GM19239 (cell line): ENCODE measurements at places on chromosomes 1 and 21.

DNA sequence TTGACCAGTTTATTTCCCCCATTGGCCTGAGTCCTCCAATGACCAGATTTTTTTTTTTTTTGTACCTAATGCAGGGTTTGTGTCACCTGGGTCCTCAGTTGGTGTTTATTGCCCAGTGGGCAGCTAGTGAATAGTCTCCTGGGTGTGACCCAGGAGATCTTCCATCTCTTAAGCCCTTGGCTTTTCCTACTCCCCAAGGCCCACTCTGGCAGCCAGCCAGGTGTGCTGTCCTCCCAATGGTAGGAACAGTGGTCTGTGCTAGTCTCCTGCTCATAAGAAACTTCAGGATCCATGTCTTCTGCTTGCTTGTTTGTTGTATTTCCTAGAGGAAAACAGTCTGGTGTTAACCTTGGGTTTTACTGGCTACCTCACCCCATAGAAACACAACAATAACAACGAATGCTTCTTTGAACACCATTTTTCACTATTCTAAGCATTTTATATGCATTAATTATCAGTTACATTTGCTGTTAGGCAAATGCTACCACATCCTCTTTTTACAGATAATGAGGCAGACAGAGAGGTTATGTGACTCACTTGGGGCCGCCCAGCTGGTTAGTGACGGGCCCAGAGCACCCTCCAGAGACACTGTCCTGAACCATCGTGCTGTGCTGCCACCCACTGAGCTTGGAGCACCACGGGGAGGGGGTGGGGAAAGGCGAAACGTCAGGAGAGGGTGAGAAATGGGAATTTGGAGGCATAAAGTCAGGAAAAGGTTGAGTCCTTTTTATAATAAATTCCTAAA is 107.5 kb downstream of the HIVEP3 start:
- DNase-seq, result no peak

DNA sequence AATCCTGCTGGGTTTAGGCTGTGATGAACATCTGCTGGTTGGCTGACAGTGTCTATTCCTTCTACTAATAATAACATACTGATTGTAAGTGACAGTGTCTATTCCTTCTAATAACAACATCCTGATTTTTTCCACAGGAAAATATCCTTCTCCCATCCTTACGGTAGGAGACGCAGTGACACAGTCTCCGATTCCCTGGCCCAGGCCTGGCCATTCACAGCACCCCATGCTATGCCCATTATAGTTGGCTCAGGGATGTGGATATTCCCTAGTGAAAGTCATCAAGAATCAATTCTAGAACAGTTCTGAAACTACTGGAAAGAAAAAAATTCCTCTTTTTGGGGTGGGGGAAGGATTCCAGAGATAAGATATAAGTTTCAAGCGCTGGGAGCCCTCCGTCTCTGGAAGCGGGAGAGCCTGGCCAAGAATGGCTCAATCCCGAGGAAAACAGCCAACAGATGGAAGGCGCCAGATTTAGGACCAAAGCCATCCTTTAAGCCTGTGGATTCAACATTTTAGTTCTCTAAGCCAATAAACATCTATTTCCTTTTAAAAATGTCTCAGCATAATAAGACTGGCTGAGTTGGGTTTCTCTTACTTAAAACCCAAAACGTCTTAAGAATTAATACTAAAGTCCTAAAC is 88.6 kb downstream of the GPATCH2 start:
- no peak for DNase-seq

DNA sequence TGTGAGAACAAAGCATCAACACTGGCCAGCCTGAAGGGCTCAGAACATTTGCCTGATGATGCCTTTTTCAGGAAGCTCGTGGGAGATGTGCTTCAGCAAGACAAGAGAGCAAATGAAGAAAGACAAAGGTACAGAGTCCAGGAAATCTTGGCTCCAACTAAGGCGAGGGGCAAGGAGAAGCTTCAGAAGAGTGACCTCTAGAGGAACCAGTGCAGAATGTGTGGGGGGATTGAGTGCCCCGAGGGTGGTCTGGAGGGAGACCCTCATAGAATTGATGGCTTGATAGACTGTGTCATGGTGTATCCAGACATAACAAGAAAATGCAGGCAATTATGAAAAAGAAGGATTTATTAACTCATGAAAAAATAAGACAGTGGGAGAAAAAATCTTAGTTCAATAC is 15.3 kb upstream of the NLRP3 start:
- no peak for DNase-seq

DNA sequence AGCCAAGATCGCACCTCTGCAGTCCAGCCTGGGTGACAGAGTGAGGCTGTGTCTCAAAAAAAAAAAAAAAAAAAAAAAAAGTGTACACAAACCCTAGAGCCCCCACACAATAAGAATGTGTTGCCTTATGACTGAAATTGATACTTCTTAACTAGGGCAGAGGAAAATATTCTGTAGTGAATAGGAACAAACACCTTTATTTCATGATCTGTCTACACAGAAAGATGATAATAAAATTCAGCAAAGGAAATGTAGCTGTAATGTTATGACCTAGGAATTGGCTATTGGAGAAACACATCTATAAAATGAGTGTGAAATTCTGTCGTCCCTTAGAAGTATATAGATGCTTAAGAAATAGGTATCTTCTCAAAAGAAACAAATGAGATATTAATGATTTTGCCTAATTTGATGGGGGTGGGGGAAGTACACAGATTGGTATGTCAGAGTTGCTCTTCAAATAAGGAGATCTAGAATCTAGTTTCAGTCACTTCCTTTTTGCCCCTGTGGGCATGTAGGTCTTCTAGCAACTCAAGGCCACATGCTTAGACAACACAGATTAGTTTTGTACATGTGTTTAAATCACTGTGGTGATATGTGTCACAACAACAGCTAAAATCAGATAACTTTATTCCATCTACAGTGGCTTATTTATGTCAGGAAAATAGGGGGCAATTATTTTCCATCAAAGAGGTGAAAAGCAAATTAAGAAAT is 10.7 kb upstream of the GPR25 start:
- DNase-seq, result no peak

DNA sequence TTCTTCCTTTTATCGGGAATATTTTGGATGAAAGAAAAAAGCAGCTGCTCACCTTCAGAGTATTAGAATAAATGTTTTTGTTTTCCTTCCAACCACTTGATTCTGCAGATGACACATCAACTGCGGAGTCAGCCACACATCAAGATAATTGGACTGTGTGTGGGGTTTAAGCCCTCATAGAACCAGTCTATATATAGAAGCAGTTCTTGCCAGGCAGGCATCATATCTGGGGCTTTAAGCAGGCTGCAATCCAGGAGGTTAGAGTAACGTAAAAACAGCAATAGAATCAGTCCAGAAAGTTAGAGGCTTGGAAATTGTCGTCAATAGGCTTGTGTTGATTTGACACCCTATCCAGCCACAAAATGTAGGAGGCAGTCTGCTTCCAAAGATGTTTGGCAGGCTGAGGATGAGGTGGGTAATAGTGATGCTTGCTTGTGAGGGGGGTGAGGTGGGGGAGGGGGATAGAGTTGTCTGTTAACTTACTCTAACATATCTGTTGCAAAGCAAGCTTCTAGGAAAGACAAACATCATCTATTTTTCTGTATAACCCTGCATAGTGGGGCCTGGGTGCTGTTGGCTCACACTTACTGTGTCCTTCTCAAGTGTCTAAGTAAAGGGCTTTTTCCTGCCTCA is 64.8 kb downstream of the PEX14 start:
- no peak for DNase-seq

DNA sequence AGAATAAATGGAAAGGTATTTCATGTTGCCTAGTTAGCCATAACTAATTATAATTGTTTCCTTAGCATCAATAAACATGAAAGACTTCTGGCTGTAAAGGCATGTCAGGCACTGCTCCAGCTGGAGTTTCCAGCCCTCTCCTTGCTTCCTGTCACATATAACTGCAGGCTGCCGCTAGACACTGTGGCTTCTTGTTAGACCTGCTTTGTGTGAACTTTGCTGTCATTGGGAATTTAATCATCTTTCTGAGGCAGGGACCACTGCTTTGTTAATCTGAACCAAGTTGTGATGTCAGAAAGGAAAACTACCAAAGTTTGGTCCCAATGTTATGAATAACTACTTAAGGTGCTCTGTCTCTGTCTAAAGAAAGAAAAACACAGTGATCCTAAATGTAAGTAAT is 90.3 kb upstream of the DUSP10 start:
- DNase-seq, result no peak

- DNase-seq, result no peak
Measured at GRCh38 chr1:234977875-234978396, 150.7 kb downstream of the TOMM20 start.

DNA sequence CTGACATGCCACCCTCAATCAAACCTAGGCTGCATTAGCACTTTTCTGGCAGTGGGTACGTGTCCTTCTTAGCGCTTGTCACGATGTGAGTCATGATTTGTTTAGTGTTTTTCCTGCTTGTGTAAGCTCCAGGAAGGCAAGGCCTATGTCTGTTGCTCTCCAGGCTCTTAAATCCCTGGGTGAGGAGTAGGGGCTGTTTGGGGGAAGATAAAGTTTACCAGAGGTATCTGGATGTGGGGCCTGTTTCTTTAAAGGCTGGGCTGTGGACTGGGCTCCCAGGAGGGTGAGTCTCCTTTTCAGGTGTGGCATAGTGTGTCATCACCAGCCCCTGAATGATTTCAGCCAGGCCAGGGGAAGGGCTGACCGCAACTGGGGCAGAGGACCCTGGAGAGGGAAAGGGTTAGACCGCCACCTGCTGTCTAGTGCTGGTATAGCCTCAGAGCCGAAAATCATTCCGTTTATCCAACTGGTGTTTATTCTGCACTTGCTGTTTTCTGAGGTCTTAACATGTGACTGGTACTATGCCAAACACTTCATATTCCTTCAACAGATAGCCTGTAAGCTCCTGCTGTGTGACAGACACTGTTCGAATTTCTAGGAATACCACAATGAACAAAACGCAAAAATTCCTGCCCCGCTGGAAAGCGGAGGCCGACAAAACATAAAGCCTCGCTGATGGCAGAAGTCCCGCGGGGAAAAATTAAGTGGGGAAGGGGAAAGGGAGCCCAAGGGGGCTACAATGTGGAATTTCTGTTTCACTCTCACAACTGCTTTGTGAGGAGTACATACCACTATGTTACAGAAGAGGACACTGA is 9.7 kb downstream of the SERINC2 start:
- no peak for DNase-seq

DNA sequence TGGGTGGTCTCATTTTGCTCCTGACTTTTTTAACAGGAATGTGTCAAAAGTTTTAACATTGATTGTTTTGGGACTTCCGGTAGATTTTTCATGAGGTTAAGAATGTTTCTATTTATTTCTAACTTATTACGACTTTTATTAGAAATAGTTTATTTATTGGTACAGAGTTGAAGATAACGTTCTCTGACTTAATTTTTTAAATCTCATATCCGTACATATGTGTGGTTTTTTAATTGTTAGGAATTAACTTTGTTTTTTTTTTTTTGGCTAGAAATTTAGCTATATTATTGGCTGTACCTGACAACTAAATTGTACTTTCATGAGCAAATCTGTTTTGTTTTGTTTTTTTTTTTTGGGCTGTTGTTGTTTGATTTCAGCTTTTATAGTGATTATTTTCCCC is 32.0 kb downstream of the RNF2 start:
- no peak for DNase-seq

DNA sequence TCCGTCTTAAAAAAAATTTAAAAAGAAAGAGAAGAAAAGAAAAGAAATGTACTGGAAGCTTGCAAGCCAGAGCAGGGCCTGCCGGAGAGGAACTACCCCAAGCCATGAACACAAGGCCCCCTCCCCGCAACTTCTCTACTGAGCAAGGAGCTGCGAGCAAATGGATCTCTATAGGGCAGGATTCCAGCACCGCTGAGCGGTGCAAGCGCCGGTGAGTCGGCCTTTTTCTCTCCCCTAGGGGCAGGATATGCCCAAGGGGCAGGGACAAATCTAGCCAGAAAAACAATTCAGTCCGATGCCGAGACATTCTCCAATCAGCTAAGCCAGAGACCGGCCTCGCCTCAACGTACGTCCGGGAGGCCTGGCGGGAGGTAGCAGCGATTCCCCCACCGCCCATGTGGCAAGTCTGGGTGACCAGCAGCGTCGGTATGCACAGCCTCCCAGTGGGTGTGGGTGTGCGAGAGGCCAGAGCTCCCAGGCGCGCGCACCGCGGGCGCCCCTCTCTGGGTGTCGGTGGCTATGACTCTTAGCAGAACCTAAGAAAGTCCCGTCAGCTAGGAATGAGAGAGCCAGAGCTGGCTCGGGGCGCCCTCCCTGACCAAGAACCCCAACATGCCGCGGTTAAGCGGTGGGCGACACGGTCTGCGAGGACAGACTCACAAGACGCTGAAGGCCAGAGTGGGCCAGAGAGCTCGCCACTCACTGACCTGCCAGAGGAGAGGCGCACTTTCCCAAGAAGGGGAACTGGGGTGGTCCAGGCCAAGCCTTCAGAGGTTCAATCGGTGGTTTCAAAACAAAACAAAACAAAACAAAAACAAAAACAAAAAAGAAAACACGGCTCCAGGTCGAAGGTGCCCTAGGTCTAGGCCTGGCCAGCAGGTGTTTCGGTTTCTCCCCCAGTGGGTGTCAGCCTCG is 1.9 kb downstream of the CSMD2 start:
- peak; percentile 65 for DNase-seq

DNA sequence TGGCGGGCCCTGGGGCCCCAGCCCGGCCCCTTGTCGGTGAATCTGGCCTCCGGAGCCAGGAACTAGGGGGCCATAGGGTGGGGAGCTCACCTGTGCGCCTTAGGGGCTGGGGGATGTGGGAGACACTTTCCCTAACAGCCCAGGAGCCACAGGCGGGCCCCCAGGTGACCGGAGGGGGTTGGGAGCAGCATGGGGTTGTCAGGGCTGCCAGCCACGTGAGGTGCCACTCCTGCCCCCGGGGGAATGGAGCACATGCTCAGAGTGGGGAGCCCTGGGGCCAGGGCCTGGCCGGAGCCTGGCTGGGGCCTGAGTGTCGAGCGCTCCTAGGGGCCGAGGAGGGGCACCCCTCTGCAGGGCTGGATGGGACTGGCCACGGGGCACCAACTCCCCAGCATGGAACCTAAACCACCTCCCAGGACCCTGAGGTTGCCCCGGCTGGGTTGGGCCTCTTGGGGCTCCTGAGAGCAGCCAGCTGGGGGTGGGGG is 19.9 kb downstream of the PRXL2B start:
- no peak for DNase-seq

DNA sequence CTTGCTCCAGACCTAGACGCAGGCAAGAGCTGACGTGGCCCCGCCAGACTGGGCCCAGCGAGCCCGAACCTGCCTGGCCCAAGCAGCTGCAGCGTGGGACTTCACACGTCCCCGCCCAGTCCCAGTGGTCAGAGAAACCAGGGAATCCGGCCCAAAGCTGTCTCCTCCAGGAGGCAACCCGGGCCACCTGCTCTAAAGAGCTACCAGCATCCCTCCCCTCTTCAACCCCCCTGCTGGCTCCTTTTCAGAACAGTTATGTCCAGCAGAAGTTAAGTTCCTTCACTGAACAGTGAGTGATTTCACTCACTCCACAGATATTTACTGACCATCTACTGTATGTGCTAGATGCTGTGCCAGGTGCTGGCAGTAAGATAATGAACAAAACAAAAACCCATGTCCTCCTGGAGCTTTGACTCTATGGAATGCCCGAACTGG is 2.1 kb upstream of the EFNA1 start:
- DNase-seq, result no peak

DNA sequence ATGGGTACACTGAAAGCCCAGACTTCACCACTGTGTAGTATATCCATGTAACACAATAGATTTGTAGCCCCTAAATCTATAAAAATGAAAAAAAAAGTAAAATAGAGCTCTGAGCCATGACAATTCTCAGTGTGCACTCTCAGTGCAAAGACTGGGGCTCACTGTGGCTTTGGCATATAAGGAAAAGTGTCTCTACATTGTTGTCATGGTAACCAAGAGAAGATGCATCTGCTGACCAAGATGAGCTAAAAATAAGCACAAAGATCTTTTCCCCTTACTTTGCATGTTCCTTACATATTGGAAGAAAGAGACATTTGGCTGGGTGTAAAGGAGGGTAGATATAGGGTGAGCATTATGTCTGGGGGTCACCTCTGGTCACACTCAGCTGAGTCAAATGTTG is 12.0 kb downstream of the PGLYRP4 start:
- DNase-seq, result no peak
